BJ (cell line): ENCODE measurements at places on chromosomes 5 and 9.

GRCh38 chr5:15791274-15791673 lies 291.3 kb downstream of the FBXL7 start:
- DNase-seq, result no peak

DNA sequence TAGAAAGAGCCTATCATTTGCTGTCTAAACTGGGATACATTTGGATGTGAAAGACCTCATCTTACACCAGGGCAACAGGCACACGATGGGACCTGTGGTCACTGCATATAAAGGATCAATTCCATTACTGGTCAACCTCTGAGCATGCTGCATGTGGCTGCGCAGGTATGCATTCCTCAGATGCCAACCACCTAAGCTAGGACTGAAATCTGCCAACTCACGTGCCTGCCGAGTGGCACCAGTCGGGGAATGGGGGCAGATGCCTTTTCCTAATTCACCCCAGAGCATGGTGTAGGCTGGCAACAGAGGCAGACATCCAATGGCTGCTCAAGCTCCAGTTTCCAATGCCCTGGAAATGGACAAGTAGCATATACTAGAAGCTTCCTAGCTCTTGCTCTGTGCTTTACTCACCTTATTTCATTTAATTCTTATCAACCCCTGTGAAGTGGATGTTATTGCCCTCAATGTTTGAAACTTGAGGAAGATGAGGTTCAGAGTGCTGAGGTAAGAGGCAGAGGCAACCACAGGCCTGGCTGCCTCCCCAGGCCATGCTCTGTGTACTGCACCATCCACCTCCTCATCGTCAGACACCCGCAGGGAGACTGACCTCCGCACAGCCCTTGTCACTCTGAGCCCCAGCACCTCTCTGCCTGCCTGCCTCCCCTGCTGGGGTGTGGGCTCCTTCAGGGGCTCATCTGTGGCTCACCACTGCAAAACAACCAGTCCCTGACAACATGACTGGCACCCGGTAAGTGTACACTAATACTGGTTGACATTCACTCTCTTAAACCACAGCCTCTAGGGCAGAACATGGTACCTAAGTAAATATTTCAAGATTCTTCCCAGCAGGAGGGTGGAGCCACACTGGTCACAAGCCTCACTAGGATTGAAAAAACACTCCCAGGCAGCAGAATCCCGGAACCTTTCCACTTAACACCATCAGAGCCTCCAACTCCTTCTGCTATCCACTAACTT lies 228.5 kb downstream of the CRB2 start:
- DNase-seq, result no peak

DNA sequence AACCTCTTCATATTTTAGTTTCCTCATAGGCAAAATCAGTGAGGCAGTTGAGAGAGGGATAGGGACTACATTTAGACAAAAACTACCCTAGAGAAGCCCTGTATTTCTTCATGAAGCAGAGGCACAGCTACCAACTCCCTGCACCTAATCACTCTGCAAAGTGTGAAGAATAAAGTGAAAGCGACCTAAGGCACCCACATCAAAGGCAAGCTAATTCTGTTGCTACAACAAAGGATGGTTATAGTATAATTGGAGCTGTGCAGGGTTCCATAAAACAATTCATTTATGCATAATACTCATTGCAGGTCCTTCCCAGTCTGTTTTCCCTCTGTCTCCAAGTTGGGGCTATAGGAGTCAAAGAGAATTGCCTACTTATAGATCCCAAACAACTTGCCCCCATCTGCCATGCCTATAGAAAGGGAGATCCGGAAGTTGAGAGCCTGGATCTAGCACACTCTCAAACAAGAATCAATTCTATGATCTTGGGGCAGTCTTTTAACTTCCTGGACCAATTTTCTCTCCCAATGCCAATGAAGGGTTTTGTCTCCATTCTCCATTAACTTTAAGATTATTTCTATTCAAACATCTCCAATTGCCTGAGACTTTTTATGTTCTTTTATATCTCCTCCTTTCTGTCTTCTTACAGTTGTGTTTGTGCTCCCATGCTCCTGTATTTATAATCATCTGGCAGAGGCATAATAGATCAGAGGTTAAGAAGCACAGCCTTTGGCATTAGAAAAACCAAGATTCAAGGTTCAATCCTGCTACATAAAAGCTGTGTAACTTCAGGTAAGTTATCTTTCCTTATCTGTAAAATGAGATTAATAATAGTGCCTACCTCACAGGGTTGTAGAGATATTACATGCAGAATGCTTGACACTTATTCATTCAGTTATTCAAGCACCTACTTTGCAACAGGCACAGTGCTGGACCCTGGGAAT lies 56.0 kb upstream of the PTGER4 start:
- DNase-seq, result no peak

DNA sequence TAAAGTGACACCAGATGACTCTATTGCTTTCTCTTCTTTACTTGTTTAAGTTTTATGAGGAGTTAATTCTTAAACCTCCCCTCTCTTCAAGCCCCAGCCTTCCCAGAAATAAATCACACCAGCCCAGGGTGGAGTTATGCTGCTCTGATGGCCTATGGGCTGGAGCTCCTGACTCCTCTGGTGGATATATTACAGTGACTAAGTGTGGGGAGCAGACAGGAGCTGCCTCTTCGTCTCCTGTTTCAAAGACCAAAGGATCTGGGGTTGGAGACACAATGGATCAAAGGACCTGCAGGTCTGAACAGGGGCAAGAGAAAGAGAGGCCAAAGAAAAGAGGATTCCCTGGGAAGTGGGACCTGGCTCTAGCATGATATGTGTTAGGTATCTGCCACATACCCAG lies 312.0 kb upstream of the MSX2 start:
- no peak for DNase-seq

- no peak for DNase-seq
Measured at GRCh38 chr5:171157775-171158174, 151.3 kb upstream of the TLX3 start.

GRCh38 chr9:126915281-126915816 lies 767 bp downstream of the RALGPS1 start:
- DNase-seq, result no peak

DNA sequence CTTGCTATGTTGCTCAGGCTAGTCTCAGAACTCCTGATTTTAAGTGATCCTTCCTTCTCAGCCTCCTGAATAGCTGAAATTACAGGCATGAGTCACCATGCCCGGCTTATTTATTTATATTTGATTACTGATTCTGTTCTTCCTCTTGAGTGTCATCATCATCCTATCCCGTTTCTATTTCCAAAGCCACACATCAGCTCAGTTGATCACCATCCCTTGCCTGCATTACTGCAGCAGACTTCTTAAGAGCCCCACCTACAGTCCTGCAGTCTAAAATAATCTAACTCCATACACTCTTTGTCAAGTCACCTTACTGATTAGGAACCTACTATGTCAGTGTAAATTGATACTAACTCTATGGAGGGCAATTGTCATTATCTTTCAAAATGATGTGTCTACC lies 138.9 kb upstream of the RAI14 start:
- DNase-seq, result no peak

DNA sequence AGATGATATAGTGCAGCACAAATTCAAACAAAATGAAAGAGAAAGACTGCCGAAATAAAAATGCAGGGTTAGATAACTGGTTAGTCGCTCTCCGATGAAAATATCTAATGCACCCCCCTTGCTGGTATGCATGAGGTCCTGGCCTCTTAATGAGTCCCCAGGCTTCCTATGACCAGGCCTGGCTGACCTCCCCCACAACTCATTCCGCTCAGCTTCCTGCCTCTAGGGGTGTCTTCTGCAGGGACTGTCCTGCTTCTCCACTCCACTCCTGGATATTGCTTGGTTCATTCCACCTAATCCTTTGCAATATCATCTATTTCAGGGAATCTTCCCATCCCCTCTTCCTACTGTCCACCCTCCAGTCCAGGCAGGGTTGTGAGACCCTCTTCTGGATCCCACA lies 341.8 kb downstream of the ASTN2 start:
- no peak for DNase-seq

DNA sequence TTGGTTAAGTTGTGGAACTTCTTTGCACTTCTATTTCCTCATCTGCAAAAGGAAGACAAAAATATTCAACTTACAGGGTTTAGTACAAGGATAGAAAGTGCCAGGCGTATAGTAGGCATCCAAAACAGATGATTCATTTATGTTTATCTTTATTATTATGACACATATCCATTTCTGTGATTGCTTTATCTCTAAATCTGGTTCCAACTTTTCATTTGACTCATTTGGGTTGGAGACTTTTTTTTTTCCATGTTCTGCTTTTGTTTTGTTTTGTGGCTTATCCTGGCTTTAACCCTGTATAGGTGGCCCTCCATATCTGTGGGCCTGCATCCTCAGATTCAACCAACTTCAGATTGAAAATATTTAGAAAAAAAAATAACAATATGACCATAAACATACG lies 186.7 kb upstream of the SLC24A2 start:
- DNase-seq, result no peak

GRCh38 chr9:114515528-114515927 lies 10.3 kb upstream of the WHRN start:
- no peak for DNase-seq

- DNase-seq, result no peak
Measured at GRCh38 chr5:144219869-144220268, 49.2 kb downstream of the KCTD16 start.

DNA sequence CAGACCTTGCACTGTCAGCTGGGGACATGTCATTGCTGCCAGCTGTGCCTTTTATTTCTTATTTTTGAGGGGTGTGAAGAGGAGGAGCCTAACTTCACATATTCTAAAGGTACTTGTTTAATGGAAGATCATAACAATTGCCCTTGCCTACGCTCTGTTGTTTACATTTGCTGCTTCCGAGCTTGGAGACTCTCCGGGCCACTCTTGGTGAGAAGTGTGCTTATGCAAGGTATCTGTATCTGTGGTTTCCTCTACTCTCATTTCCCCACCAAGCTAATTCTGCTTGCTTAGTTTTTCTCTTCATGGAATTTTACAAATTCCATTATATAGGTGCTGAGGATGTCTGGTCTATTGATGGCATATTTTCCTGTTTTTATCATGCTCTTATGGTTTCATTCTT lies 105.3 kb downstream of the RASGRF2 start:
- no peak for DNase-seq

DNA sequence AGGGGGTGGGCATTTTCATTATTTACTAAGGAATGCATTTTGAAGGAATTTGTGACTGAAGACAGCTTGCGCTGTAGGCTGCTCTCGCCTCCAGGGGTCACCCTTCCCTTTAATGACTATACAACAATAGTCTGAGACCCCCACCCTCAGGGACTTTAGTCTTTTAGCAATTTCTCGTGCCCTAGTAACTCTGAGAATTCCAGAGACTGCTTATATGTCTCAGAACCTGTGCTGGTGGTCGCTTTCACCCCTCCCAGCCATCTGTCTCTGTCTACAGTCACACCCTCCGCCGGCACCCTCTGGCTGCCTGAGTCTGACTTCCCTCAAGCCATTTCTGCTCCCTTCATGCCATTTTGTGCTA lies 671.4 kb downstream of the NR2F1-AS1 start:
- no peak for DNase-seq

GRCh38 chr9:89083626-89084025 lies 92.4 kb downstream of the S1PR3 start:
- no peak for DNase-seq

DNA sequence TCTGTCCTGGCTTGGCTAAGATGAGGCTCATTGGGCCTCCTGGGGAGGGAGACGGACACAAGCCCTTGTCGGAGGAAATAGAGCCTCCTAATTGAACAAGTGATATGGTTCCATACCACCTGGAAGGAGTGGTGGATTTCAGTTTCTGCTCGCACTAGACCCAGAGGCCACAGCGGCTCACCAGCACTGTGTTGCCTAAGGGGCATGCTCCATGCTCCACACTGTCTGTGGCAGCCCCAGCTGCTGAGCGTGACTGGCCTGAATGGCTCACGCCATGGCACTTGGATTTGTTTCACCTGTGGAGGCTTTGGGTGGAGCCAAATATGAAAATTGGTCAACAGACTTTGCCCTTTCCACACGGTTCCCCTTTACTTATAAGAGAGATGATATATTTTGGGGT lies 181.1 kb downstream of the HSPA4 start:
- DNase-seq, result no peak

GRCh38 chr5:10667431-10668057 lies 93.5 kb downstream of the DAP start:
- no peak for DNase-seq

- no peak for DNase-seq
Measured at GRCh38 chr5:133668458-133668857, 56.1 kb upstream of the FSTL4 start.

- DNase-seq, result no peak
Measured at GRCh38 chr9:109886617-109887016, 106.6 kb downstream of the PALM2AKAP2 start.

DNA sequence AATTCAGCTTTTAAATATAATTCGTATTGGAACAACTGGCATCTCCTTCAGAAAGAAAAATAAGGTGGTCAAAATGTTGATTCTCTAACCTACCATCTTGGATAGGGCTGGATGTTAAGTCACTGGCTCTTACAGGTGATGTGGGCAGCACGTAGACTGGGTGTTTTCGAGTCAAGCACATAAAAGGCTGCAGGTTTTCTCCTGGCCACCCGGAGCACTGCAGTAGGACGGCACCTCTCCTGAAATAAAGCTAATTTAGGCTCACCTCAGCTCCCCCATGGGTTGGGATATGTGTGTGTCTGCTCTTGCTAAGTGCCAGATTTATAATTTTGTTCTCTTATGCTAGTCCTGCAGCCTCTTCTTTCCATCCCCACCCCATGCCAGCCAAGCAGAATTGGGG lies 80.3 kb downstream of the IQGAP2 start:
- DNase-seq, result no peak

- no peak for DNase-seq
Measured at GRCh38 chr5:14328144-14328543, 185.0 kb downstream of the TRIO start.

GRCh38 chr5:68644971-68645370 lies 429.4 kb downstream of the PIK3R1 start:
- no peak for DNase-seq

DNA sequence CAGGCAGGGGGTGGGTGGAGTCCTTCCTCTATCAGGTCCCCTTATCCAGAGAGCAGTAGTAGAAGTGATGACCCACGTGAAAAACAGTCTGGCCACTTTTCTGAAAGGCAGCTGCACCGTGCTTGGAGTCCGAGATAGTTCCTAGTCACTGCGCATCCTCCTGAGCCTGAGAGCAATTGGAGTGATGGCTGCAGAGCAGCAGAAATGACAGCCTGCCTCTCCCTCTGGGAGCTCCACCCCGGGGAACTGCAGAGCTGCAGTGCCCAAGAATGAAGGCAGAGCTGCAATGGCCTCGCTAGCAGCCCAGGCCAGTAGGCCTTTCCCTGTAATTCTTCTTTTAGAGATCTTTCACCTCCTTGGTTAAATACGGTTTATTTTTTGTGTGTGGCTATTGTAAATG lies 82.6 kb downstream of the CETN3 start:
- no peak for DNase-seq

- DNase-seq, result no peak
Measured at GRCh38 chr5:96218653-96219052, 214.4 kb downstream of the PCSK1 start.
